ENCODE measurements at places on chromosomes 11 and 22.

DNA sequence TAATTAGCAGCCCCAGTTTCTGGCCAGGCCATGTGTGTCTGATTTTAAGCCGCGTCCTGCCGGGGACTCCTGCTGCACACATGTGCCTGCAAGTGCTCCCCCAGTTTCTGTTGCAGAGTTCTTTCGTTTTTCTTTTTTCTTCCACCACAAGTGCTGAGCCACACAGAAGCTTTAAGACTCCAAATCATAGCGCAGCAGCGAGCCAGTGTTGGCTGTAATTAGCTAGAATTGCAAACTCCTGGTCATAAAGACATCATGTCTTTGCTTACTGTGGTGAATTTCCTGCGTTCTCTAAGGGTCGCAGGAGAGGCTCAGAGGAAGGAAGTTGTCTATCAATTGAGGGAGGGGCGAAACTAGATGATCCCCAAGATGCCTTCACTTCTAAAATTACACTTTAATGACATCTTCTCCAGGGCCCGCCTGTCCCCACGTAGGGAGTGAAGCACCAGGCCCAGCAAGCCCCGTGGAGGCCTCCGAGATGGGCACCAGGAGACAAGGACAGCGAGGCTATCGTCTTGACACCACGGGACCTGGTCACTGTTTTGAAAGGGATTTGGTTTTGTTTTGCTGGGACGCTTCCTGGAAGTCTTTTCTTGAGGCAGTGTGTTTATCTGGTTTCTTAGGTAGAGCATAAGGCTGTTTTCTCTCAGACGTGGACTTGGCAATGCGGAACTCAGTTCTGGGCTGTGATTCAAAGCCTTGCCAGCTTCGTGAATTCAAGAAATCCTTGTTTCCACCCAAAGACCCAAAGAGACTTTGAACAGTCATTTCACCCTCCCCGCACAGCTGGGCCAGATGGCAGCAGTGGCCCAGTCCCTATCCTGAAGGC, 71.8 kb downstream of the UBASH3B start:
- no peak for DNase-seq

GRCh38 chr11:33263549-33263948, 6.4 kb downstream of the HIPK3 start:
- no peak for DNase-seq

DNA sequence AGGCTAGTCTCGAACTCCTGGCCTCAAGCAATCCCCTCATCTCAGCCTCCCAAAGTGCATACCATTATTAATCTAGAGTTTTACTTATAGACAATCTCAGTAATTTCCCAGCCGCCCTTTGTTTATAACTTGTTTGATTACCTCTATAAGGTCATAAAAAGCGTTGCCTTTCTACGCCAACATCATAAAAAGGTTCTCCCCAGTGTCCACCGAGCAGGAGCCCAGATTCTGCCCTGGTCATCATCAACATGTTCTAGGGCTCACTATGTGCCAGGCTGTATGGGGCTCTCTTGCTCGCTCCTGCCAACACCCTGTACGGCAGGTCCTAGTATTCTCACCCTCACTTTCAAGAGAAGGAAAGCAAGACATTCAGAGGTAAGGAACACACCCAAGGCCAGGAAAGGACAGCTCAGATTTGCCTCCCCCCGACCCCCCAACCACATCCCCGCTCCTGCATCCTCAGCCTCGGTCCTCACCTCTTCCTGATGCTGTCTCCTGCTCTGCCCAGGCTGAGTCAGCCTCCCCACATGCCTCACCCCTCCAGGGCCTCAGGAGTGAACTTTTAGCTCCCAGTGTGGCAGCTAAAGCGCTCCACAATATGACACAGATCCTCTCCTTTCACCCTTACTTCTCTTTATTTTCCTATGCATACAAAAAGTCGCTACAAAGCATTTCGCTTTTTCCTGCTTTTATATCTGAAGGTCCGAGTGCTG, 14.3 kb downstream of the ARFGAP3 start:
- no peak for DNase-seq

GRCh38 chr11:123206791-123207434, 11.9 kb upstream of the CLMP start:
- DNase-seq: no peak

DNA sequence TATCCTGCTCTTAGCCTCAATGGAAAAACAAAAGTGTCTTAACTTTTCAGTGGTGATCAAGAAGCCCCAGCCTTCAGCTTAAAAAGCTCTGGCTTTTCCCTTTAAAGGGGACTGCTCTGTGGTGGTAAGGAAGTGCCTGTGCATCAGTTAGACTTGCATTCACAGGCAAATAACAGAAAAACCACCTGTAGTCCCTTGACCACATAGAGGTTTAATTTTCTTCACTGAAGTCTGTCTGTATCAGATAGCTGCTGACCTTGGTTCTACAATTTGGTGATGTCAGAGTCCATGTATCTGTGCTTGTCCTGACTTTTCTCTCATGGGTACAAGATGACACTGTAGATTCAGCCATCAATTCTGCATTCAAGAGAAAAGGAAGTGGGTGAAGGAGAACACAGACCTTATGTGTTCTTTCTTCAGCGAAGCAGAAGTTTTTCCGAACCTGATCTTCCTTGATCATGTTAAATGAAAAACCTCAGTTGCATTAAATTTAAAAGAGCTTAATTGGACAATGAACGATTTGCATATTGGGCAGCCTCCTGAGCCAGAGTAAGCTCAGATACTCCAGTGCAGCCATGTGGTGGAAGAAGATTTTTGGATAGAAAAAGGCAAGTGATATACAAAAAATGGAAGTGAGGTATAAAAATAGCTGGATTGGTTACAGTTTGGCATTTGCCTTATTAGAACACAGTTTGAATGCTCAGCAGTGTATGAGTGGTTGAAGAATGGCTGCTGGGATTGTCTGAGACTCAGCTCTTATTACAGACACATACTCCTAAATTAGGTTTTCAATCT, 43.2 kb upstream of the RDX start:
- DNase-seq: no peak

DNA sequence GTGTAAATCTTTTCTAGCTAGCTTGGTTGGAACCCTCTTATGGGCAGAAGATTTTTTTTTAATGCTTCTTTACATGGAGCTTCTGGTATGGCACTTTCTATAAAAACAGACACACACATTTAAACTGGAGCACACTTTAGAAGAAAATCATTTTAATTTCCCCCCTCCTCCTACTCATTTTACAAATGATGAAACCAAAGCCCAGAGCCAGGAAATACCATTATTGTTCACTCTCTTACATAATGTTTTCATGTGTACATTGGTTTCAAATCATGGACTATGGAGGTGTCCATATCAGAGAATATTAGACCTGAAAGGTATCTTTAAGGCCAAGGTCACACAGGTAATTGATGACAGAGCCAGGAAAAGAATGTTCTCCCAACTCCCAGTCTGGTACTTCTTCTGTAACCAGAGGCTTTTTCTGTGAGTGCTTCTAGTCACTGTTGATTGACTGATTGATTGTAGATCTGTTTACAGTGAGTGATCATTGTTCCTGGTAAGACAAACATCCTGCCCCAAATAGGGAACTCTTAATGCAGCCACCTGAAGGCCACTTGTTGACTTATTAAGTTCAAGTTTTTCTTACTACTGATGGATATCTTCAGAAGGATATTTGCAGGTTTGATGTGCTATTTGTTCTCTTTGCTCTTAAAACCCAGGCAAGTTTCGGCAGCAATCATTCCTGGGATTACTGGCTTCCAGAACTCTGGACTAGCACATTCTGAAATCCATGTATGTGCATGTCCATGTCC, 26.8 kb upstream of the ME3 start:
- no peak for DNase-seq

GRCh38 chr11:78069465-78069864, 5.8 kb downstream of the THRSP start:
- DNase-seq: no peak

GRCh38 chr11:60836866-60837515, 4.9 kb upstream of the CCDC86 start:
- DNase-seq: no peak

- no peak for DNase-seq
Observed at GRCh38 chr11:45324459-45324858, 38.3 kb upstream of the SYT13 start.

DNA sequence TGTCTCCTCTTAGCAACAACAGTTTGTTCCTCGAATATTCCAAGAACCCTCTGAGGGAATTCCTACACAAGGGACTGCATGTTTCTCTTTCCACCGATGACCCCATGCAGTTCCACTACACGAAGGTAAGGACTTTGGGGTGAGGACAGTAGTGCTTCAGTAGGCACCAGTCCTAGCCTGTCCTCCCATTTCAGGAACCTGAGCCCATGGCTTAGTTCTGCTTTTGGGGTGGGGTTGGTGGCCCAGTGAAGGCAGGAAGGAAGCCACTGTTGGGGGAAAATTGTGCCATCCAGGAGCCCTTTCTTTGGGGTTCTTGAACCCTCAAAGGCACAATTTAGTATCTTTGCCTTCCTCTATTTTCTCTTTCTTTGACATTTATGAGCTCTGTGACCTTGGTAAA, 38.2 kb downstream of the RNF141 start:
- no peak for DNase-seq

- no peak for DNase-seq
Observed at GRCh38 chr22:25942856-25943411, 200.9 kb downstream of the MYO18B start.

DNA sequence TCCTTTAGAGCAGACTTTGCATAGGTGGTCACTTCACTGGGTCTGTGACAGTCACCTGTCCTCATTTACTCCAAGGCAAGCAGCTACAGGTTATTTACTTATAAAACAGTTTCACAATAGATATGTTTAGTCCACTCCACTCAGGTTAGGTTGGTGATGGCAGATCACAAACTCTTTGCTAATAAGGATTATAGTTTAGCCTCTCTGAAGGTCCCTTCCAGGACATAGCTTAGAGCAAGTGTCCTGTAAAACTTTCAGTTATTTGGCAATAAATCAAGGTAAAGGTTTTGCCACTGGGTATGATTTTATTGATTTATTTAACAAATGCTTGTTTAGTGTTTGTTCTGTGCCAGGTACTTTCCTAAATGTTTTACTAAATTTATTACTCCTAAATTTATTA, 8.8 kb downstream of the OR6Q1 start:
- DNase-seq: no peak

DNA sequence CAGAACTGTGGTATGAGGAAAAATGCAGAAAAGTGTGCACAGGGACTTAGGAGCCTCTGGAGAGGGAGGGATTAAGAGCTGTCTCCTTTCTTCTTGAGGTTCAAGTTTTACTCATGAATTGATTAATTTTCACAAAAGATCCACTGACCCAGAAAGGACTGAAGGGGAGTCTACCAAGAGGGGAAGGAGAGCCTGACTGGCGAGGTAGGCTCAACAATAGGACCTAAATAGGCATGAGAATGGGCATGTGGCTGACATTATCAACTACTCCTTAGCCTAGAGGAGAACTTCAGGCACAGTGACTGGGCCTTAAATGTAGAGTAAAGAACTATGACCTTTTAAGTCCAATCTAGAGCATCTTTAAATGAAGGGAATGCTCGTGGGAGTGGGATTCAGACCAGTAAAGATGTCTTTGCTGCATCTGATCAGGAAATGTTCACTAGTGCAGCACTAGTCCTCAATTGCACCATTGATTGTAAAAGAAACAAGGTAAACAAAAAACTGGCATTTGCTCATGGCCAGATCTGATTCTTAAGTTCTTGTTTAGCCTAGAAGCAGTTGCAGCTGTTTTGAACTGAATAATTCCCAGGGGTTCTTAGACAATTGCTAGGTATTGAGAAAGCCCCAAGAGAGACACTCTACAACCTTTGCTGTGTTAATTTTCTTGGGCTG, 135.6 kb downstream of the RAB38 start:
- DNase-seq: no peak

DNA sequence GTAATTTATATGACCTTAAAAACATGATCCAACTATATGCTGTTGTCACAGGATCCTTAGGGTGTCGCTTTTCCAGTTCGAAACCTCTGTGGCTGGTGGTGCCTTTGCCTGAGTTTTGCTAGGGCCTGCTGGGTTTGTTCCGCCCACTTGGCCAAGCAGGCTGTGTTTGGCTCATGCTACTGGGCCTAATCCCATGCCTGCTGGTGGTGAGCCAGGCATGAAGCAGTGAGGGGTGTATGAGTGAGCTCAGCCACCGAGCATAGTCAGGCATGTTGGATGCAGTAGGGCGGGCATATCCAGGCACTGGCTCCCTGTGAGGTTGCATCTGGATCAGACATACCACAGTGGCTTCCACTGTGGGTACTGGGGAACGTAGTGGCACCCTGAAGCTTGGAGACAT, 16.3 kb downstream of the NPAT start:
- no peak for DNase-seq

DNA sequence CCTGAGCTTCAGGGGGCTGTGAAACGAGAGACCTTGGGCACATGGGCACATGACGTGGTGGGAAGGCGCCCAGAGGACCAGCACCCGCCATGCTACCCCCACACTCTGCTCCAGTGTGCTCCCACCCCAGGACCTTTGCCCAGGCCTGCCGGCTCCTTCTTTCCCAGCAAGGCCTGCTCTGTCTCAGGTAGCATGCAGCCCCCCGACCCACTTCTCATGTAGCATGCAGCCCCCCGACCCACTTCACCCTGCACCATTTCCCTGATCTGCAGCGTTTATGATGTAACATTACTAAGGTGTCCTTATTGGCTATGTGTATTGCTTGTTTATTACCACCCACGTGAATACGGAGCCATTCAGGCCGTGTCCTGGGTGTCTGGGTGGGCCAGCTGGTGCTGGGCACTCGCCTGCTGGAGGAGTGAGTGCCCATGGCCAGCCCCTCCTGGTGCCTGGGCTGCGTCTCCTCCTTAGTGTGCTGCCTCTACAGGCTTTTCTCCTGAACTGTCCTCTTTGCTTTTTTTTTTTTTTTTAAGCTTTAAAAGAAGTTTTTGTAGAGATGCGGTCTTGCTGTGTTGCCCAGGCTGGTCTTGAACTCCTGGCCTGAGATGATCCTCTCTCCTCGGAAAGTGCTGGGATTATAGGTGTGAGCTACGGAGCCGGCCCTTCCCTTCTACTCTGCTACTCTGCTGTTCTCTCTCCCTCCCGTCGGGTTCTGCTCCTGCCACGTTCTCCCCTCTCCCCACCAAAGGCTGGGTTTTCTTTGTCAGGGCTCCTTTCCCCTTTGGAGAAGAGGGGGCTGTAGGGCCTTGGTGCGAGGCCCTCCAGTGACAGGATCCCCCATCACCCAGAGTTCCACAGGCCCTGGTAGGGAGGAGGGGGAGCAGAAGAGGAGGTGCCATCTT, 29.4 kb downstream of the LRP5 start:
- no peak for DNase-seq

DNA sequence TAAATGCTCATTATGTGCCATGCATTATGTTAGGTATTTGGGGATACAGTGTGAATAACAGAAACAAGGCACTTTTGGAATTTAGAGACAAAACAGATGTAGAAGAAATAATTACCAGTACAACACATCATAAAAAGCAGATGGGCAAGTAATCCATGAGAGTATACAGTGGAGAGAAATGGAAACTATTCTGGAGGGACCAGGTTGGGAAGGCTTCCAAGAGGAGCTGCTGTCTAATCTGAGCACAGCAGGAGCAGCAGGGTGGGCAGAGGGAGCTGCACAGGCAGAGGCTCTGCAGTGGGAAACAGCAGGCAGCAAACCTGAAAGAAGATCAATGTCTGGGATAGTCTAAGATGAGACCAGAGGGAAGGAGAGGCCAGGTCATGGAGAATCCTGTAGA, 268.7 kb upstream of the CCDC90B start:
- DNase-seq: no peak

- DNase-seq: no peak
Observed at GRCh38 chr22:28222976-28223745, 304.1 kb upstream of the PITPNB start.
